ENCODE measurements at places on chromosomes 2 and 18.
A peak's percentile ranks its signal among the peaks of the same experiment; 100 is the strongest.

DNA sequence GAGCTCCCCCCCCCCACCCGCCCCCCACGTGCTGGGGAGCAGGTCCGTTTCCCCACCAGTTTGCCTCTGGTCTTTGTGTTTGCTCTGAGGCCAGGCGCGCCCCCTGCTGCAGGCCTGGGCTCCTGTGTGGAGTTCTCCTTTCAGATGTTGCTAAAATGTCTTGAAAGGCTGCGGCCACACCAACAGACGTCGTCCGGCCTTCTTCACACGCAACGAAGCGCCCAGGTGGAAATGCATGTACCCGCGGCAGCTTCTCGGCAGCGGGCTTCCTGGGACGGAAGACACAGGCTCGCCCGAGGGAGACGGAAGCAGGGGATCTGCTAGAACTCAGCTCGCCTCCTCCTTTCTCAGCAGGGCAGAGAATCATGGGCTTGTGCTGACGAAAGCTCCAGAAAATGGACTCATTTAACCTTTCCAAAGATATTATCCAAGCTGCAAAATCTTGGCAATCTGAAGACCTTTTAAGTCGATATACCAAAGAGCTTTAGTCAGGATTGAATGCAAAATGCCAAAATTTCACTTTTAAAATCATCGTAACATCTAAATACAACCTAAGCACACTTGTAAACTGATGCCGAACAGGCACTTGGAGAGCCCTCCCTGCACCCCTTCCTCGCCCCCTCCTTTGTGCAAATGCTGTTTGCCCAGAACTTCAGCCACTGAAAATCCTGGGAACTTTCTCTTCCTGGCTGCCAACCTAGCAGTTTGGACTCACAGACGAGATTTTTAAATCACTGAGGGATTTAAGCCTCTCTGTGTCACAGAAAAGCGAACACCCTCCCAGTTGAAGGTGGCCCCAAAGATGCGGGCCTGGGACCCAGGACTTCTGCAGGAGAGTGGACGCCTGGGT, 125.5 kb upstream of the ZNF516 start:
- peak; percentile 42 for DNase-seq

DNA sequence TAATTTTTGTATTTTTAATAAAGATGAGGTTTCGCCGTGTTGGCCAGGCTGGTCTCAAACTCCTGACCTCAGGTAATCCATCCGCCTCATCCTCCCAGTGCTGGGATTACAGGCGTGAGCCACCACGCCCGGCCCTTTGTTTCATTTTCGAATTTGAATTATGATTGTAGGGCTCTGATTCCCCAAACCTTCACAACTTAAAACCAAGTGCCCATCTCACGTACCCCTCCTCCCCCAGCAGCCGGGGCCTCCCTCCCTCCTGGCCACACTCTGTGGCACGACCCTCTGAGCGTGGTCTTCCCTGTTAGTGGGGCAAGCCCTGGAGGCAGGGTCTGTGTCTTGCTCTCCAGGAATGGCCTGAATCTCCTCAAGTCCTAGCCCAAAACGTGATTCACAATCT, 166.5 kb downstream of the ASB1 start:
- no peak for DNase-seq

GRCh38 chr2:164655750-164656149, 34.5 kb upstream of the GRB14 start:
- no peak for DNase-seq

DNA sequence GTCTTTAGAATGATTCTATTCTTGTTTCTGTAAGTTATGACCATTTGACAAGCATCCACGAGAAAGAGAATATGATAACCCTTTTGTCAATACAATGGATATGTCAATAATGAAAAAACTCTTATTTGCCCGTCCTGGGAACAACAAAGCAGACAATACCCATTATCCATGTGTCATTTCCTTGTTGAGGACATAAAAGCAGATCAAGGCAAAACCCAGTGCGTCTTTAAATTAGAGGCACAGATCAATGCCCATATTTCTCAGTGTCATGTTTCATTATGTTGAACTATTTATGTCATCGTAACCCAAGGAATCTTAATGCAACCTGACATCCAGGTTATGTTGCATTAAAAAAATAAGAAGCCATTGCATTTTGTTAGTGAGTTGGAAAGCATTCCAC, 365.0 kb upstream of the CELF4 start:
- DNase-seq, result no peak

- DNase-seq, result no peak
Observed at GRCh38 chr2:66575625-66576310, 140.8 kb downstream of the MEIS1 start.

DNA sequence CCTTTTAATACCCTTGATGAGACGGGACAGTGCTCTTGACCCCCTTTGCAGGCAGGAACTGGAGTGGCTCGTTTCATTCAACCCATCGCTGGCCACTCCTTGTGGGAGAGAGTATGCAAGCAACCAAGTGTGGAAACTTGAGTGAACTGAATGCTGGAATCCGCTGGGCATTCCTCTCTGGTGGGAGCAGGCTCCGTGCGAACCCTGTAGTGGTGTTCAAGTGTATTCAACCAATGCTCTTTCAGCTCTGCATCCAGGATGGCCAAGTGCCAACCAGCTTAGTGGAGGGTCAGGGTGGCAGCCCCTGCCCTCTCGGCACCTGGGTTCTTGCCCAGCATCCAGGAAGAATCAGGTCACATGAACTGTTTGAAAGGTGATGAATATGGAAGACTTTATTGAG, 3.3 kb upstream of the ACADL start:
- DNase-seq, result no peak

GRCh38 chr18:3748086-3748485, 298.1 kb downstream of the TGIF1 start:
- DNase-seq, result no peak

DNA sequence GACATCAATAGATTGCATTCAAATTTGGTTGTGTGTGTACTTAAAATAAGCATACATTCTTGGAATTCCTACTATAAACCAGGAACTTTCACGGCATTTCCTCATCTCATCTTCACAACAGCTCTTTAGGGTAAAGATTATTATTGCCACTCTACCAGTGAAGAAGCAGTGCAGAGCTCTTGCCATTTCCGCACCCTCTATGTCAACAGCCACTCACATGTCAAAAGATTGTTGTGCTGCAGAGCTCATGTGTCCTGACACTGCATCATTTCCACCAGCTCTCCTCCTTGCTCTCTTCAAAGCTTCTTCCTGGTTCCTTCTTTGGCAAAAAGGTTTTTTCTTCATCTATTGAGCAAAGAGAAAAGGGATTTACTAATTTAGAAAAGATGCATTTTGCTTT, 26.5 kb upstream of the L3MBTL4 start:
- no peak for DNase-seq

DNA sequence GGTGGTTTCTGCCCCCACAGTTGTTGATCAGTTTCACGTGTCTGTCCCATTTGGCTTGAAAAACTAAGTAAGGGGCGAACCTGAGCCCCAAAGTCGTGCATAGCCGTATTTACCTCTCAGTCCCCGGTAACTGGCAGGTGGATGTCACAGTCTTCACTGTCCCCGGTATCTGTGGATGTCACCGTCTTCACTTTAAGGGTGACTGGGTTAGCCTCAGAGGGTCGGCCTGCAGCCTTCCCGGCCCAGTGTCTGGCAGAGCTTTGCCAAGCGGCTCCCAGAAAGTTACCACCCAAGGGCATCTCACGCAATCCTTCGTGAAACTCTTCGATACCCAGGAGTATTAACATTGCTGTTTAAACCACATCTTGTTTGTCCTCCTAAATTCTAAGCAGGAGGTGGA, 125.3 kb upstream of the CTDP1 start:
- DNase-seq, result no peak

GRCh38 chr2:26114151-26114550, 58.7 kb upstream of the GAREM2 start:
- no peak for DNase-seq

- DNase-seq, result no peak
Observed at GRCh38 chr2:233361297-233361696, 7.0 kb downstream of the DGKD start.

- no peak for DNase-seq
Observed at GRCh38 chr18:51193621-51194287, 3.7 kb downstream of the MEX3C start.

DNA sequence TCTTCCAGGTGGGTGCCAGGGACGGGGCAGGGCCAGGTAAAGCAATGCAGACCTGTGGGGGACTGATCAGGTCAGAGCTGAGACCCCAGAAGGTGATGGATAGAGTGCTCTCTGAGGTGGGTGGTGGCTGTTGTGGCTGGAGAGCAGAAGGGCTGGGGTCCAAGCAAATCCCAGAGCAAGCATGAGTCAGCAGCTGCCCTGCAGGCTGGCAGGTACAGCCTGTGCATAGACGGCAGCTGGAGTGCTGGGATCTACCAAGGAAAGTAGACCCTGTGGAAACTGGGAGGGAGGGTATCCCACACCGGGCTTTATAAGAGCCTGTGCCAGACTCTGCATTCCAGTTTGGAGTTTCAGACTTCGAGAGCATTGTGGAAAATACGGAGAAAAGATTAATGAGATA, 663 bp downstream of the TRIM54 start:
- DNase-seq, result no peak

DNA sequence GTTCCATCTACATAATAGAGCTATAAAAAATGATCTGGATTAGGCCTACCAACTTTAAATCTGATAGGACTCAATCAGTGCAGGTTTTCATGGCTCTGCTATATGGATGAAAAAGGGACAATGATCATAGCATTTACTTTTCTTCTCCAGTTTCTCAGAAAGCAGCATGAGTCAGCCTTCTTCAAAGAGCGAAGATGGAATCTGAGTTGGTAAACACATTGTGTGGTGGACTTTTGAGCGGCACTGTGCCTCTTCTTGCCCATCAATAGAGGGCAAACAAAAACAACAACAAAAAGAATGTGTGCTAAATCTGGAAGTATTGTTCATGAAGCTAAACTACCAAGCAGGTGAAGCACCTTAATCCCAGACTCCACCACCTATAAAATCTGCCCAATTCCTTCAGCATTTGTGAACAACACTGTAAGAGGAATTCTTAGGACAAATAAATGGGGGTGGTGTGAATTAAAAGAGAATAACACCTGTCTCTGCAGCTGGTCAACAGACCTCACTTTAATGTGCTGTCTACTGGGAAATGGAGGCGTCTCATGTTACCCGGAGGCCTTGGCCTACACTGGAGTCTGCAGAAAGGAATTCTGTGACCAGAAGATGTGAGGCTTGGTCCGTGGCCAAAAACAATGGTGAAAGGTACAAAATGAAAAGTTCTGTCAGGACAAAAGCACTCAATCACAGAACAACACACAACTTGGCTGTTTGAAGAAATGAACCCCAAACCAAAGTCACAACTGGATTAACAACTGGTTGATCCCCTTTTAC, 609.0 kb downstream of the IRS1 start:
- no peak for DNase-seq

GRCh38 chr2:151043484-151043883, 218.2 kb downstream of the RBM43 start:
- peak; percentile 71 for DNase-seq

GRCh38 chr2:120229341-120229740, 6.1 kb upstream of the TMEM185B start:
- no peak for DNase-seq

GRCh38 chr2:37890893-37891495, 34.1 kb upstream of the RMDN2 start:
- no peak for DNase-seq

DNA sequence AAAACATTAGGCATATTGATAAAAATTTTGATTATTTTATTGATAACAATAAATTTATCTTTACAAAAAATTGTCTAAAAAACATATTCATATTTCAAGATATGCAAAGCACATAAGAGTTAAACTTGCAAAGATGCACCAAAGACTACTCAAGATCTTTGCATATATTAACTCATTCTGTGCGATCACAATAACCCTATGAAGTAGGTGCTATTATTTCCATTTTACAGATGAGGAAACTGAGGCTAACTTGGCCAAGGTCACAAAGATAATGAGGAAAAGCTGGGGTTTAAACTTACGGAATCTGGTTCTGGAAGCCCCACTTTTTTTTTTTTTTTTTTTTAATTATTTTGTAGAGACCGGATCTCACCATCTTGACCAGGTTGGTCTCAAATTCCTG, 94.4 kb upstream of the SERTAD2 start:
- DNase-seq, result no peak

DNA sequence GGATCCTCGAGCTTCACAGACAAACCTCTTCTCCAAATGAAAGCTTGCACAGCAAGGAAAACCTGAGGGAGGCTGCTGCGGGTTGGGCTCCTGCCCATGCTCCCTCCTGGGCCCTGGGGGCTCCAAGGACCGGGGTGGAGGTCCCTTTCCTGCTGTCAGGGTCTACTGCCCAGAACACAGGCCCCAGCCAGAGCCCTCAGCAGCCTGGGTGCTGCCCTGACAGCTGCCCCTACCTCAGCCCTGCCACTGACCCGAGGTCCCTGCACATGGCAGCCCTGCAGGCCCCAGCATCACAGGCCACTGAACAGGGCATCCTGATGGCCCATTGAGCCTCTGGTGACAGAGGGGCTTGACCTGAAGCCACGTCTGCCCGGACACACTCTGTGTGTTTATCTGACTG, 41.0 kb downstream of the CROCC2 start:
- DNase-seq, result no peak

- DNase-seq, result peak; percentile 59
Observed at GRCh38 chr18:22282311-22283115, 113.1 kb downstream of the GATA6 start.

- DNase-seq, result no peak
Observed at GRCh38 chr2:165772183-165772582, 21.9 kb downstream of the GALNT3 start.

DNA sequence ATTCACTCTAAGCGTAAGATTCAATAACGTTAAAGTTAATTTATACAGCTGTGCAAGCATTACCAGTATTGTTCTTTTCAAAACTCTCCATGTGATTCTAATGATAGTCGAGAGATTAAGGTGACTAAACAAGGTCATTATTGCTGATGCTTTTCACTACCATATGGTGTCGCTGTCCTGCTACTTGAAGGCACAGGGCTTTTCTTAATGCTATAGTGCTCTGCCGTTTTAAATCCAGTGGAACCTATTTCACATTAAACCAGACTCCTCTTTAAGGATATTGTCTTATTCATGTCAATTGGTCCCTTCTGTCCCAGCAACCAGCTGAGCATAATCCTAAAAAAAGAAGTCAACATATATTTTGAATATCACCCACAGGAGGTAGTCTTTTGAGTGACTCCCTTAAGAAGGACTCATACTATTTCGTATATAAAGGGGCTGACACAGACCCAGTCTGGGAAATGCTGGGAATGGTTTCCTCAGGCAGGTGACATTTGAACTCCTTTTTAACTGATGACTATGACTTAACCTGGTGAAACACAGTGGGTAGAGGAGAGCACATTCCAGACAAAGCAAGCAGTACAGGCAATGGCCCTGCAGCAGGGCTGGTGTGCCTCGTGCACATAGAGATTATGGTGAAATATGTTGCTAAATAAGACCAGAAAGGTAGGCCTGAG, 53.9 kb upstream of the CYTIP start:
- no peak for DNase-seq

- DNase-seq, result no peak
Observed at GRCh38 chr2:240893363-240893844, 2.6 kb downstream of the MAB21L4 start.

GRCh38 chr2:29446847-29447246, 331.6 kb downstream of the CLIP4 start:
- no peak for DNase-seq

- DNase-seq, result no peak
Observed at GRCh38 chr2:190409616-190410015, 1.5 kb downstream of the MFSD6 start.

- DNase-seq, result no peak
Observed at GRCh38 chr2:68250652-68251186, 1.6 kb downstream of the PPP3R1 start.

All from AG04450 (cell line).